Activated CD4-positive, alpha-beta T cell treated with anti-CD3 and anti-CD28 coated beads for 36 hours (primary cell): ENCODE measurements at places on chromosomes 5 and 9. TPM values are rescaled to one million over a fixed set of nuclear protein-coding genes. Genes with fewer than 3 reads are reported as not detected.

DNA sequence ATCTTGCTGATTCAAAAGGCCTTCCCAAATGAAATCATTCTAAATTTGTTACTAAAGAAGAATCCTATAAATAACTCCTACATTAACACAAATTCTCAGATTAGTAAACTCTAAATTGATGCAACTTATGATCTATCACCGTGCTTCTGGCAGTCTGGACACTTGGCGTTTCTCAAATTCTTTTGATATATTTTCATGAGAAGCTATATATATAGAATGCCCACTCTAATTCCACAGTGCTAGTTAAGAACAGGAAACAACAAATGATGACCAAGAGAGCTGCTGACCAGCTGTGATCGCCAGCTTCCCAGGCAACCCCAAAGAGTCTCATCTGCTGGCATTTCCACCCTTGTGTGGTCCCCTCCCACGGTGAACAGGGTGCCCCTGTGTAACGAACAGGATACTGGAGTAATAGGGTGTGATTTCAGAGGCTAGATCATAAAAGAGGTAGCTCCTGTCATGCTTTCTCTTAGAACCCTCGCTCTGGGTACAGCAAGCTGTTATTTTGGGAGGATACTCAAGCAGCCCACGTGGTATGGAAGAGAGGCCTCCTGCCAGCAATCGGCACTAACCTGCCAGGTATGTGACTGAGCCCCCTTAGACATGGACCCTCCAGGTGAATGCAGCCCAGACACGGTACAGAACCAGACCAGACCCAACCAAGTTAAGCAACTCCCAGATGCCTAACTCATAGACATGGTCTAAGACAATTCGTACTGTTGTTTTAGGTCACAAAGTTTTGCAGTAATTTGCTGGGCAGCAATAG lies 64.7 kb downstream of the CDC14B start:
- DNase-seq: no peak

LYRM7 gene
- total RNA-seq: 20.7 TPM

ATG12 gene
- total RNA-seq: 45.0 TPM

- no peak for DNase-seq
These were observed 58.6 kb downstream of the DIAPH1 start for GRCh38 chr5:141560151-141560550.

DNA sequence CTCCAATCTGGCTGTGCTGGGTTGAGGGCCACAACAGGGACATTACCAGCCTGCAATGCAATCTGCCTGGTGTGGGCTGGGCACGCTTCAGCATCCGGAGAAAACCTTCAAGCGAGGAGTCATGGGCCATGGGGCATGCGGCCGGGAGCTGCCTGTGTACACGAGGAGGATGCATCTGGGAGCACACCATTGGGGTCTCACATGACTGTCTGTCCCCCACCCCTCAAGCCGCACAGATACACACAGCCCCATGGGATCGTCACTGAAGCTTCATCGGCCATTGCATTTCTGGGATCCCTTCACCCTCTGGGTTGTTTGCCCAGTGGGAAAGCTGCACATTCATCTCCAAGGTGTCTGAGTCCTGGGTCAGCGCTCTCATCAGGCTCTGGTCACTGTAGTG lies 9.9 kb downstream of the LCN1 start:
- DNase-seq: no peak

- peak; percentile 72 for DNase-seq
These were observed 98.8 kb downstream of the LHX2 start for GRCh38 chr9:124110307-124110915.

DNA sequence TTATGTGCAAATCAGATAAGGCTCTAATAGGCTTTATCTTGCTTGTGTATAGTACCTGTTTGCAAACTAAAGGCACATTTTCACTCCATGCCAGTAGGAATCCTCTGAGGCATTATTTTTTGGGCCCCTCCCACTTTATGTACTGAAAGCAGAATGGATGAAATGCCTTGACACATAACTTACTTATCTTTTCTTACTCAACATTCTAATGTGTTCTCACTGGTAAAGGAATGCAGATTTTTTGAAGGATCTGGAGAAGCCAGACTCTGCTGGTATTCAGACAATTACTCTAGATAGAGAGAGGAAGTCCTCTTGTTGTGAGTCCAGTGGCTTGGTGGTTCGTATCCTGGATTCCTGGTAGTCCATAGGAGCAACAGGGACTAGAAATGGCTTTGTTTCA lies 336.7 kb downstream of the CCDC171 start:
- no peak for DNase-seq

GRCh38 chr5:65867542-65868195 lies 58.7 kb upstream of the ERBIN start:
- no peak for DNase-seq

- DNase-seq: no peak
These were observed 754.3 kb upstream of the GRAMD2B start for GRCh38 chr5:125668884-125669283.

DNA sequence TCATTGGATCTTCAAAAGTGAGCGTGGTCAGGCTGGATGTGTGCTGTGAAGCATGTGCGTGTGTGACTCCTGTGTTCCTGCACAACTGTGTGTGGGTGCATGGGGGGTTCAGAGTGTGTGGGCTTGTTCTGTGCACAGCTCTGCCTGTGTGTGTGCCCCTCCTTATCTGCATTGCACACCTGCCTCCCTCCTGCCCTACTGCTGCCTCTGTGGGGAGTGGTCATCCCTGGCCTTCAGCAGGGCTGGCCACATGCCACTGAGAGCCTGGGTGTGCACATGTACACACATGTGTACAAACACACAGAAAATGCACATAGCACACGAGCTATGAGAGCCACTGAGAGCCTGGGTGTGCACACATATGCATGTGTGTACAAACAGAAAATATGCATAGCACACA lies 92.1 kb downstream of the CACNA1B start:
- no peak for DNase-seq

TEX48 gene
- total RNA-seq: 0.75 TPM

DNA sequence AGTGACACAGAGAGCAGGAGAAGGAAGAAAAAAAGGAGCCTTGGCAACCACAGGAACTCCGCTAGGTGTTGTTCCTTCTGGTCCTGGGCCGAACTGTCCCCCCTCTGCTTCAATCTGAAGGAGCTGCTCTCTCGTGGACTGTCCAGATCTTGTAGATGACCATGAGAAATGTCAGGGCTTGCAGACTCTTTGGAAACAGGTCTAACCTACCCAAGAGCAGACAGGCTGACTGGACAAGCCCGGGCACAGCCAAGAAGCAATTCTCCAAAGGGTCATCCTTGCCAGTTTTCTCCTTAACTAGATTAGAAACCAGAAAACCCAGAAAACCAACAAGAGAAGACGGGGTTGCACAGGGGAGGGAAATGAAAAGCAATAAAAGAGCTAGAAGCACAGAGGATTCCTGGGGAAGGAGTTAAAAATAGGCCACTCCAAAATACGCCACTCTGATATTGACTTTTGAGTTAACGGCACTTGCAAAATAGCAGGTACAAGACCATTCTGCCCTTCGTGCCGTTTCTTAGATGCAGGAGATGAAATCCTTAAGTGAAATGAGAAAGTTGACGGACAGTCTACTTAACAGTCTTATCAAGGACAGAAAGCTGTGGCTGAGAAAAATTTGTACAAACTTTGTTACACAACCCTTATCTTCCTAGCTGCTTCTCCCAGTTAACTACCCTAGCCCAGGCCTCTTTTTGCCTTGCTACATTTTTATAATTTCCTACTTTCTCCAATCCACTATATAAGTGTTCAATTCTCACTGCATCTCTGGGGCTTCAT lies 5.8 kb downstream of the GCNT4 start:
- no peak for DNase-seq

UGT3A1 gene
- not detected for total RNA-seq

MZB1 gene
- 9.8 TPM for total RNA-seq

DNA sequence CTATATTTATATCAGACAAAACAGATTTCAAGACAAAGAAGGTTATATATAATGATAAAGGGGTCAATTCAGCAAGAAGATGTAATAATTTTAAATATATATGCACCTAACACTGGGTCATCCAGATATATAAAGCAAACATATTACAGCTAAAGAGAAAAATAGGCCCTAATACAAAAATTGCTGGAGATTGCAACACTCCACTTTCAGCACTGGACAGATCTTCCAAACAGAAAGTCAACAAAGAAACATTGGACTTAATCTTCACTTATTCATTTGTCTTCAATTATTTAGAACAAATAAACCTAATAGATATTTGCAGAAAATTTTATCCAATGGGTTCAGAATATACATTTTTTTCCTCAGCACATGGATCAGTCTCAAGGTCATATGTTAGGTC lies 45.8 kb downstream of the MEIKIN start:
- no peak for DNase-seq

C5orf58 gene
- not detected for total RNA-seq

GRCh38 chr9:32875242-32875641 lies 91.9 kb downstream of the TMEM215 start:
- no peak for DNase-seq

GFI1B gene
- 0.19 TPM for total RNA-seq

GRCh38 chr9:111178331-111179055 lies 140.2 kb upstream of the LPAR1 start:
- DNase-seq: no peak

- no peak for DNase-seq
These were observed 49.6 kb downstream of the FAT2 start for GRCh38 chr5:151541571-151541970.

GRCh38 chr5:92371889-92372235 lies 988.7 kb upstream of the ARRDC3 start:
- DNase-seq: no peak

GALNT12 gene
- total RNA-seq: 10.2 TPM

DNA sequence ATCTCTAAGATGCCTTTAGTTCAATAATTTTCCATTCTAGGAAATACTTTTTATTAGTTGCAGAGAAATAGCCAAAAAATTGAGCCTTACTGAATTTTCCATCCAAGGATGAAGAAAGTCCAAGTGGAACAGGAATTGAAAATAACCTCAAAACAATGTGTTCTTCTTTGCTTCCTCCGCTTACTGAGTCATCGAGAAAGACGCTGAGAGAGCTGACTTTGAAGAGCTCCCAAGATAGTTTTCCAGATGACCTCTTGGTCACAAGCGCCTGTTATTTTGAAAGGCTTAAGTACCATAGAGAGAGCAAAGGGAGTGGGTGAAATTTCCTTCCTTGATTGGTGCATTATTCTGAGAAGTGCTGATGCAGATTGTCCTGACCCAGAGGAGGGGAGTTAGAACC lies 253.5 kb upstream of the ATP10B start:
- no peak for DNase-seq

GRCh38 chr9:3401221-3401954 lies 124.4 kb downstream of the RFX3 start:
- no peak for DNase-seq

TLR4 gene
- not detected for total RNA-seq

- peak; percentile 79 for DNase-seq
These were observed 184.2 kb downstream of the EFNA5 start for GRCh38 chr5:107486489-107486888.

SH2D3C gene
- total RNA-seq: 35.2 TPM

SNCAIP gene
- not detected for total RNA-seq

GRCh38 chr5:167912941-167913665 lies 378.3 kb upstream of the WWC1 start:
- DNase-seq: no peak

DNA sequence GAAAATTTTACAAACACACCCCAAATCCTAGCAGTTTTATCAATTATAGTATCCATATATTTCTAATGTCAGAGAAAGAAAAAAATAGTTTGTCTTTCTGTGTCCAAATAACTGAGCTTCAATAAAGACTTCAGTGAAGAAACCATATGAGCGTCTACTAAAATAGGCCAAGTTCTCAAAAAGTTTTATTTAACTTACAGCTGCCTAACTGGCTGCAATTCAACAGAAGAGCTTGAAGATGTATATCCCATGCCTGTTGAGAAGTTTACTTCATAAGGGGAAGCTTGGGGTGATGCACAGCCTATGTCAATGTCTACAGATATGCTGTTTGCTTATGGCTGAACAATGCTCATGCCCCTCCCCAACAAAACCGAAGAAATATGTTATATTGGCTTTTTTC lies 43.7 kb upstream of the ELOVL7 start:
- no peak for DNase-seq

SLC25A2 gene
- 0.30 TPM for total RNA-seq

GKAP1 gene
- 3.3 TPM for total RNA-seq

GRCh38 chr5:95746722-95747679 lies 15.9 kb downstream of the RHOBTB3 start:
- peak; percentile 20 for DNase-seq

CFAP77 gene
- total RNA-seq: not detected

DNA sequence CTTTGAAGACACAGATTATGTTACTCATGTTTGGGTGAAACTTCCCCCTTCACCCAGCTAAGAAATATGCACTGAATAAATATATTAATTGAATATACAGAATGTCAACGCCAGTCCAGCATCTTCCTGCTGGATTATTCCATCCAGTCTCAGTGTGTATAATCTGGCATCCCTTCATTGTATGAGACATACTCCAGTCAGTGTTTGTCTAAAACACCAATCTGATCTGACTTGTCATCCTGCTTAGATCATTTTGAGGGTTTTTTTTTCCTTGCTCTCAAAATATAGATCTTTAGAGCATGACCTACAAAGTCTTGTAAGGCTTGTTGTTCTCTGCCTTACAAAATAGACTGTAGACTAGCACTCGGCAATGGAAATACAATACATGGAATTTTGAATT lies 195.1 kb downstream of the SMARCA2 start:
- DNase-seq: no peak

GRCh38 chr9:94855903-94856302 lies 129.4 kb downstream of the AOPEP start:
- no peak for DNase-seq

GRCh38 chr9:134980516-134980915 lies 62.8 kb upstream of the FCN1 start:
- DNase-seq: no peak

DNA sequence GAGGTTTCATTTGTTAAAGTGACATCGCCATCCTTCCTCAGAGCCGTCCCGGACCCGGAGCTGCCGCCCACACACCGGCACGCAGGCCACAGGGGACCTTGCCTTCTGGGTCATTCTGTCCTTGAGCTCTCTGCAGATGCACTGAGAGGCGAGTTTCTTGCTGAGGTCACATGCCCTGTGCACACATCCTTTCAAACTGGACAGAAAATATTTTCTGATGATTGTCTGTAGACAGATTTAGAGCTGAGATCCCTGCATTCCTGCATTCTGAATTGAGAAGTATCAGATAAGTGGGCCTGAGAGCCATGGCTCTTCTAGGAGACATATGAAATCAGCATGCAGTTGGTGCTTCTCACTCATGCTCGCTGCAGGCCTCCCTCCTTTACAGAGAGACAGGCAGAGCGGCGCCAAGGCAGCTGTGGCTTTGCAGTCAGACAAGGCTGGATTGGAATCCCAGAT lies 25.4 kb downstream of the BOD1 start:
- no peak for DNase-seq

DNA sequence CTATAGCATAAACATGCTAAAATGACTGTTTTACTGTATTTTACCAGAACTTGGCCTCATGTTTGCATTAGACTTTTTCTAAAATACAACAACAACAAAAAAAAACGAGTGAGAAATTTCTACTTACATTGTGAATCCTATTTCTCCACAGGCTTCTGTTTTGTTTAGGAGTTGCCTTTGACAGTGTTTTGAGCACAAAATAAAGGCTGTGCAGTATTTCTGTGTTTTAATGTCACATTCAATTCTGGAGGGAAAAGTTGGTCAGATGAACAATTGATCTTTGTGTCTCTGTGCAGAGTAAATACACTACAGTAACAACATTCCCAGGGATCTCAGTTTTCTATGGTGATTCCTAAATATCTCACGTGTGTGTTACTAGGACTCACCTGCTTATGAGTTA lies 131.1 kb downstream of the GPBP1 start:
- DNase-seq: no peak

GRCh38 chr9:5843794-5844471 lies 11.0 kb upstream of the ERMP1 start:
- no peak for DNase-seq

ADAMTSL1 gene
- not detected for total RNA-seq
